Nephron progenitor cell (in vitro differentiated cells): ENCODE measurements at places on chromosomes 2 and 18.

DNA sequence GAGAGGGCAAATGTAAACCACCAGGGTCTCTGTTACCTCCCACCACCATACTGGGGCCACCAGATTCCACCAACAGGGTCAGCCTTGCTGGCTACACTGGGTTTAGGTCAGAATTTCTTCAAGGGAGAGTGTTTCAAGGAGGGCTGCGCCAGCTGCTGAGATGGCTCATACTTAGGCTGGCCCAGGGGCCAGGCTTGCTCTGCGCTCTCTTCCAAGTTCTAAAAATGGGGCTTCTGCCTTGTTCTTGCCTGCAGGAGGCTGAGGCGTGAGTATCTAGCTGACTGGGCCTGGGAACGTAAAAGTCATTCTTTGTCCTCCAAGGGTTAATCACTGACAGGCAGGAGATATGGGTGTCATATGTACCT is 28.1 kb downstream of the MRPL33 start:
- DNase-seq: no peak

DNA sequence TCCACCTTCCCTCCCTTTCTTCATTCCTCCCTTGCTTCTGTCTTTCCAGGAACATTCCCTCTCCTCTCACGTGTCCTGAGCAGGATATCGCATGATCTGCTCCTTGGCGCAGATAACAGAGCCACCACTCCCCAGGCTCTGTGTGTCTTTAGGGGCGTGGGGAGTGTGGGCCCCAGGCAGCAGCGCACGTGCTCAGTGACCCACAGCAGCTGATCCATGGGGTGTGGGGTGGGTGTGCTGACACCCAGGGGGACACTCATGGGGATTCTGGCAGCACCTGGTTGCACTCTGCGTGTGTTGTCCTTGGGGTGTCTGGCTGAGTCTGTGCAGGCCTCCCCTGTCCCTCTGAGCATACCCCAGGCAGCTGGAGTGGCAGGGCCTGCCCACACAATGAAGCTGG is 9.9 kb upstream of the FOSL2 start:
- no peak for DNase-seq

GRCh38 chr2:21451403-21451802 is 327.6 kb downstream of the TDRD15 start:
- DNase-seq: no peak

- no peak for DNase-seq
Observed at GRCh38 chr18:31275722-31276463, 42.1 kb upstream of the DSG1 start.

GRCh38 chr2:24107-24506 is 22.2 kb downstream of the FAM110C start:
- DNase-seq: no peak

DNA sequence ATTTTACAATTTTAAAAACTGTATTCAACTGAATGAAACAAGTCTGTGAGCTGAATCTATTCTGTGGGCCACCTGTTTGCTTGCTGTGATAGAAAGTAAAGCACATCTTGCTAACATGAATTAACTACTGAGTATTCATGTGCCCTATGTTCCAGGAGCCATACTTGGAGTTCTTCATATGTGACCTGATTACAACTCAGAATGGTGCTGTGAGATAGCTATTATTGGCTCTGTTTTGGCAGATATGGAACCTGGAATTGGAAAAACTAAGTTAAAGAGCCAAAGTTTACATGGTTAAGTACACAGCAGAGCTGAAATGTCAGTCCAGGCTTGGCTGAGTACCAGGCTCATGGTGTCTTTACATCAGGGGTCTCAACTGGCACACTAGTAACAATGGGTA is 253.7 kb downstream of the AGPS start:
- no peak for DNase-seq

- DNase-seq: no peak
Observed at GRCh38 chr2:48424356-48424755, 105.6 kb upstream of the STON1 start.

DNA sequence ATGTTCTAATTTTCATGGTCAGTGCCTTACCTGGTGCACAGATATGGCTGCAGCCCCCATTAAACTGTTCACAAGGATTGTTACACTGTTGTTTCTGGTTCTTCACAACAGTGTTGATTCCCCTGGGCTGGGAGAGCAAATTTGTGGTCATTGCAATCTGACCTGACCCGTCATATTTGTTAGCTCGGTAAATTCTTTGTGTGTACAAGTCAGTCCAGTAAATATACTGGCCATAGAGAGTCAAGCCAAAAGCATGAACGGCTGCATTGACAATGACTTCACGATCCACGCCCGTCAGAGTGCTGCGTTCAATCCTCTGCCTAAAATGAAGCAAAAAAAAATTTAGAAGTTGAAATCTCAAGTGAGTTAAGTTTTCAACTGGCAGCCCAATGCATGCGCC is 134.6 kb downstream of the DHRS9 start:
- no peak for DNase-seq

- peak; percentile 84 for DNase-seq
Observed at GRCh38 chr18:4455113-4455811, at the start of gene DLGAP1. DLGAP1 (minus strand) TSS chr18:4455307.

GRCh38 chr18:62407660-62408059 is 82.5 kb downstream of the TNFRSF11A start:
- no peak for DNase-seq

- DNase-seq: no peak
Observed at GRCh38 chr2:25586726-25587144, 86.6 kb downstream of the DTNB start.

- DNase-seq: no peak
Observed at GRCh38 chr2:567865-568638, 109.2 kb downstream of the TMEM18 start.

DNA sequence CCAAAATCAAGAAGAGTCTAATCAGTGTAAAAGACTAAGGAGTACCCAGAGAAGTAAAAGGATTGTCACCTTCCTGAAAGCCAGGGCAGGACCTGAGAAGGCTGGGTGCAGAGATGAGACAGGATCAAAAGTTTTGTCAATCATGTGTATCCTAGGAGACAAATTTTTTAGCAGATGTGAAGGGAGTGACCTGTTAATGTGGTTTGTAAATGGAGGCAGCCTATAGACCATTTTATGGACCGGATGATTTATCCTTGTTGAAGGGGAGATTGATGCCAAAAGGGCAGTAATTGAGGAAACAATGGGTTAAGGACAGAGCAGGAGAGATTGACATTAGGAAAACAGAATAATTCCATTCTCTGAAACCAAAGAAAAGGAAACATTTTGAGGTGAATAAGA is 813 bp downstream of the NDC80 start:
- no peak for DNase-seq

DNA sequence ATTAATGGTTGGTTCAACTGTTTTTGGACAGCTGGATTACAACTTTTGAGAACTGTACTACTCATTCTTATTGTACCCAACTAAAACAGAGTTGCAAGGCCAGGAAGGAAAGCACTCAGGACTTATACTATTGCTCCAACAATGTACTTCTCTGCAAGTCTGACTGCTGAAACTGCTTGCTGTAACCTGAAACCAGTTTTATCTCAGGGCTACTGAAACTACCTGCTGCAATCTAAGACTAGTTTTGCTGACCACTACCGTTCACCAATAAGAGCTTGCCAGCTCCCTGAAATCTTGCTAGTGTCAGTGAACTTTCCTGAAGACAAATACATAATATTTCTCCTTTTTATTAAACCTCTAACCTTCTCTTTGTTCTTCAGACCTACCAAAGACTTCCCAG is 157.3 kb downstream of the CDCA7 start:
- DNase-seq: no peak

DNA sequence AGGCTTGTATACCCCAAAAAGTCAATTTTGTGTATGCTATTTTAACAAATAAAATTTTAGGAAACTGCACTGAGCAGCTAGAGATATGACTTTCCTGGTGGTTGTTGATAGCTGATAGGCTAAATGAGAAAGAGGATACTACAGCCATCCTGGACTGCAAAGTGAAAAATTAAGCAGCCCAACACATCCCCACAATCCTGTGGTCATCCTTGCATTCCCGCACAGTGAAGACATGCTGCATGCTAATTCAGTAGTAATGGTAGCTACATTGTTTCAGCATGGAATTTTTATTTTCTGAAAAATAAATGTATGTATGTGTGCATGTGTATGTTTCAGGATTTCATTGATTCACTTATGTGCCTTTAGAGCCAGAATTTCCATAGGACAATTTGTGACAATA is 124.2 kb upstream of the CCDC68 start:
- DNase-seq: no peak

DNA sequence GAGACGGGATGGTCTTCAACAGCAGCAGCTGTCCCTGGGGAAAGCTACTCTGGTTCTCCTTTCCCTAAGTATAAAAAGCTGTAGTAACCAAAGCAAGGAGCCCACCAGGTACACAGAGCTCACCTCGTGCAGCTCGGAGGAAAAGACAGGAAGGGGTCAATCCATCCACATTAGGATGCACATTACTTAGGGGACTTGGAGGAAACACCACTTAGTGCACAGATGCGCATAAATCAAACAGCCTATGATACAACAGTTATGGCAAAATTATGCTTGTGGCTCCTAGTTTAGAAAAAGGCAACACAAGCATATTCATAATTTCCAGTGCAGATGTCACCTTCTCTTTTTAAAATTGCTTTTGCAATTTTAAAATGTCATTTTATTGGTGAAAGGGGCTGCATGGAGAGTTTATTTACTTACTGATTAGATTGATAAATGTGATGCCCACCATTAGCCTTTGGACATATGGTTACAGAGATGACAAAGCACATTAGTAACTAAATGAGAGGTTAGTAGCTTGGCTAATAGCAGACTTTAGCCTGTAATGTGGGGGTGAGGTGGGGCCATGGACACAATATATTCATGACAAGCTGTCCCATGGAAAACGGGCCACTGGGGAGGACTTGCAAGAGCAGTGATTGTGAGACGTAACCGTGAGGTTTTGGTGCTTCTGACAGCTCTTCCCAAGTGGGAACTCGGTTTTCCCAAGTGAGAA is 199.8 kb downstream of the MYT1L start:
- no peak for DNase-seq

DNA sequence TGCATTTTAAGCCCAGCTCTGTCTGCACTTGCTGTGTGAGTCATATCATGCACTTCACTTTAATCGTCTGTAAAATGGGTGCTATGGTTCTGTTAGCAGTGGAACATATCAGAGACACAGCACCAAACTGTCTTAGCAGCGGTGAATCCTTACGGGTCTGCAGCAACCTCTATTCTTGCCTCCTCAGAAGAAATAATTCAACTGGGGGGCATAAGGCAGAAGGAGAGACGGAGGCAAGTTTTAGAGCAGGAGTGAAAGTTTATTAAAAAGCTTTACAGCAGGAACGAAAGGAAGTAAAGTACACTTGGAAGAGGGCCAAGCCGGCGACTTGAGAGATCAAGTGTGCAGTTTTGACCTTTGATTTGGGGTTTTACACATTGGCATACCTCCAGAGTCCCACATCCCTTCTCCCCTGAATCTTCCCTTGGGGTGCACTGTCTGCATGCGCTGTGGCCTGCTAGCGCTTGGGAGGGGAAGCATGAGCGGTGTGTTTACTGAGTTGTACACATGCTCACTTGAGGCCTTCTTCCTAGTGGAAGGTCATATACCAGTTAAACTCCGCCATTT is 109.8 kb downstream of the DDX1 start:
- DNase-seq: no peak

- no peak for DNase-seq
Observed at GRCh38 chr2:161039071-161039470, 121.2 kb upstream of the TANK start.

- DNase-seq: no peak
Observed at GRCh38 chr2:225040856-225041206, 1.4 kb downstream of the DOCK10 start.

DNA sequence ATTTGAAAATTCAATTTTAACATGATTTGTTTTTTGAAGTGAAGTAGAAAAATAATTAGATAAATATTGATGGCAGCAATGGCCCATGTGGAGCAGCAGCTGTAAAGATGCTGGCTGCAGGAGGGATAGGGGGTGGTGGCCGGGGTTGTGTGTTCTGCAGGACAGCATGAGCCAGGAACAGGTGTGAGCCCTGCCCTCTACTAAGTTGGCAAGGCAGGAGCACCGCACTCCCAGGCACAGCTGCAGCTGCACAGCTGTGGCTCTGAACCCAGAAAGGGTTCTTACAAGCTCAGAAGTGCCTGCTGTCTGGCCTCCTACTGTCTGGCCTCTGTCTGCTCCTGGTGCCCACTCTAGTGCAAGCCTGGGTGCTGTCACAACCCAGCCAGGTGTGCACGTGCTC is 10.0 kb upstream of the DUSP19 start:
- DNase-seq: no peak

- peak; percentile 36 for DNase-seq
Observed at GRCh38 chr2:25251071-25251421, 82.7 kb upstream of the POMC start.

- DNase-seq: no peak
Observed at GRCh38 chr2:231351648-231352047, 43.9 kb upstream of the B3GNT7 start.

- no peak for DNase-seq
Observed at GRCh38 chr18:2706903-2707302, 51.4 kb downstream of the SMCHD1 start.

DNA sequence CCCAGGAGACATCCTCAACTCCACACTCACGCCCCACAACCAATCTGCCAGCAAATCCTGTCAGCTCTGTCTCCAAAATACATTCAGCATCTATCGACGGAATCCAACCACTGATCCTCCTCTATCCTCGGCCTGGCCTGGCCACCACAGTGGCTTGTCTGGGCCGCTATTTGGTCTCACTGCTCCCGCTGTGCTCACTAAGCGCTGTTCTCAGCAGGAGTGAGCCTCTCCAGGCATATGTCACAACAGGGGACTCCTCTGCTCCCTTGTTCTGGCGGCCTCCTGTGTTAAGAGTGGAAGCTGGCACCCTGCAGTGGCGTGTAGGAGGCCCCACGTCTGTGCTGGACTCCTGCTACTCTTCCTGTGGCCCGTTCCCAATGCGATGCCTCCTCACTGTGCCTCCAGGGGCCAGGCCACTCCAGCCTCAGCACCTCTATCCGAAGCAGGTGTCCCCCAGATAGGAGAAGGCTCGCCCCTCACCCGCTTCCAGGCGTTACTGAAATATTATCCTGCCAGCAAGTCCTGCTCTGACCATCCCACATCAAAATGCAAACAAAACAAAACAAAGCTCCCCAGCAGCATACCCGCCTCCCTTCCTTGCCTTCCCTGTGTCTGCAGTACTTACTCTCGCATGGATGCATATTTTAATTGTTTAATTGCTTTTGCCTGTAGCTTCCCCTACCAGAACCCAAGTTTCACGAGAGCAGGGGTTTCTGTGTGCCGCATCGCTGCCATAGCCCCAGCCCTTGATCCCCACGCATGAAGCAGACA is 39.9 kb downstream of the CENPO start:
- DNase-seq: no peak

DNA sequence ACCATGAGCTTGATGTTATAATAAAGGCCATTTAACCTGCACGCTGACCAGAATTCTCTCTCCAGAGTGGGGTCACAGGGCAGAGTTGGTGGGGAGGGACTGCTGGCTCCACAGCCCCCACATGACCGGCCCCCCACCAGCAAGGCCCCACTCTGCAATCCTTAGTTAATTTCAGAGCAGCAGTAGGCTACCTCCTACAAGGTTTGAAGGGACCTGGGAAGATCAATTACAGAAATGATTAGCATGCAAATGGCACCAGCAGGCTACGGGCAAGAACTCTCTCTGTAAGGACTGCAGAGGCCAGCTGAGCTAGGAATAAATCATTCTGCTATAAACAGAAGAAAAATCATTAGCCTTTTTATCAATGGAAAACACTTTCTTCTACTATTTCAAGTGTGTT is 135.3 kb downstream of the C1D start:
- DNase-seq: no peak

GRCh38 chr2:25090801-25091200 is 48.9 kb downstream of the EFR3B start:
- no peak for DNase-seq

- DNase-seq: no peak
Observed at GRCh38 chr2:153408710-153409385, 69.7 kb downstream of the RPRM start.
